CD8-positive, alpha-beta memory T cell (primary cell): ENCODE measurements at places on chromosomes 13 and 19.

- DNase-seq = peak; percentile 73
Measured at GRCh38 chr19:1672038-1672768, 19.8 kb upstream of the TCF3 start.

DNA sequence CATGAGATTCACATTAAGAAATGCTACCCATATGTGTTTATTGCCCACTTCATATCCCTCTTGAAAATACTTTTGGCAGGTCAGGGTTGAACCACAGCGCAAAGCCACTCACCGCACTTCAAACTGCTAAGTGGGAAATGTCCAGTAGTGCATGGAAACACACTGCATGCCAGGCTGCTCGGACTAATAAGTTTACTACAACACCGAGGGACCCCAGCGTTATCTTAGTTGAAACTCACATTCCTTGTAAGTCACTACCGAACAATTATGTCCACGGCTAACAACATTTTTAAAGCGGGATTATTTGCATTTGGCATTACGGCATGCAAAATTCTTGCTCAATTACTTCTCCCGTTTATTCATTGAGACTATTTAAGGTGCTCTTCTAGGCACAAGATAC lies 4.0 kb downstream of the BRD4 start:
- no peak for DNase-seq

GRCh38 chr13:93736081-93736480 lies 509.5 kb downstream of the GPC6 start:
- no peak for DNase-seq

DNA sequence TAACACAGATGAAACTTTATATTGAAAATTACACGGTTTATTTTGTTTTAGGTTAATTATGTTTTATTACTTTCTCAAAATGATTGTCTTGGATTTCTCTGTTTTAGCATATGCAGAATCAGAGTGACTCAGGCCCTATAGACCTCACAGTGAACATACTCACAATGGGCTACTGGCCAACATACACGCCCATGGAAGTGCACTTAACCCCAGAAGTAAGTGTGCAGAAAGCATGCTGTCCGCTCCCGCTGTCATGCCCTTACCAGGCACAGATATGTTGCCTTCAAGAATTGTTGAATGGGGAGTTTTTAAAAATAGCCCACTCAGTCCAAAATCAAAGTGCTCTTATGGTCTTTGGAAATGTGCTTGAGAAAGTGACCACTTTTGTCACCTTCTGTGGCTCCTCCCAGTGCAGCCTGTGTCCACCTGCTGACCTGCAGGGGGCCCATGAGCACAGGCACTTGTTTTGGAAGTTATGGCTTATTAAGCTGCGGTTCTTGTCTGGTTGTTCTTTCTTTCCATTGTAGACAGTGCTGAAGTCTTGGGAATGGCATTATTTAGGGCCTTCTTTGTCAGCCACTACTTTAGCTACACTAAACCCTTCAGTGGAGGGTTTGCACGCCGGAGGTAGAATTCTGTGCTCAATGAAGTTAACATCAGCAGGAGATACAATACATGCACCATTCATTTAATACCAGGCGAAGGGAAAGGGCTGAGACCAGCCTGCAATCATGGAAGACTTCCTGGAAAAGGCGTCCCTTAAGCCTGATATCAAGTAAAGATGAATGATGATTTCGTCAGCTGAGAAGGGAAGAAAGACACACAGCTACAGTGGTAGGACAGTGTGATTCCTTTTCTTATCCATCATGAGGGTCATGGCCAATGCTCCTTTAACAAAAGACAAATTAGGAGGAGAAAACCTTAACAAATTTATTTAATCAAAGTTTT lies 36.7 kb downstream of the CUL4A start:
- DNase-seq = no peak

DNA sequence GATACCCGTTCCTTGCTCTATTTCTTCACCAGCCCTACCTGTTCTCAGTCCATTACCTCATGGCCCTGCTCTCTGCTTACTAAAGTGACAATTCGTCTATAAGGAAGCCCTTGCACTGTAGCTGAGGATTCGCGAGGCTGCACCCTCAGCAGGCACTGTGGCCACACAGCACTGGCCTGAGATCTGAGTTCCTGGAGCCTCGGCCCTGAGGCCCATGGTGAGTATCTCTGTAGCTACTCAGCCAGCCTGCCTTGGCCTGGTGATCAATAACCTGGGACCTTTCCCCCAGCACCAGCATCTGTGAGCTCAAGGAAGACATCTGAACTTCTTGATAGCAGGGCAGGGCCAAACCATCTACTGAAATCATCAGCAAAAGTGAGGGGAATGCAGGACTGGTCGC lies 90.7 kb downstream of the RGCC start:
- DNase-seq = no peak

GRCh38 chr19:32330213-32330857 lies 15.1 kb upstream of the ZNF507 start:
- no peak for DNase-seq

GRCh38 chr19:55156202-55157063 lies 1.1 kb downstream of the TNNI3 start:
- DNase-seq = no peak

DNA sequence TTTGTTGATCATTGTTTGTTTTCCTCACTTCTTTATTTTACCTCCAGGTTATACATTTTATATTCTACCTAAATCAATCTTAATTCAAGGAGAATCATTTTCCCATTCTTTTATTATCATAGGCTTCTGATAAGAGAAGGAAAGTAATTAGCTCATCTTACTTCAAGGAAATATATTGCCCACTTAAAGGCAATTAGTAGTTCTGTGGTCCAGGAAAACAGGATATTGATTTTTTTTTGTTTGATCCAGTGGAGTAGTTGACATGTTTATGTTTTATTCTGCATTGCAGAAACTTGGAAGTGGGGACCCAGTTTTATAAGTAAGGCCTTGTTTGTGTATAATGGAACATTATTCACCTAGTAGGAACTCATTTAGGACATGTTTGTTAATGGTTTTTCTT lies 390.6 kb downstream of the NDFIP2 start:
- no peak for DNase-seq
